Vagina (tissue), 2 donors: ENCODE measurements at places on chromosomes 4 and X.

- DNase-seq = no peak
Measured at GRCh38 chr4:84750960-84751283, 168.0 kb downstream of the CDS1 start.

- DNase-seq = no peak
Measured at GRCh38 chrX:91079342-91080114, 355.1 kb upstream of the PABPC5 start.

DNA sequence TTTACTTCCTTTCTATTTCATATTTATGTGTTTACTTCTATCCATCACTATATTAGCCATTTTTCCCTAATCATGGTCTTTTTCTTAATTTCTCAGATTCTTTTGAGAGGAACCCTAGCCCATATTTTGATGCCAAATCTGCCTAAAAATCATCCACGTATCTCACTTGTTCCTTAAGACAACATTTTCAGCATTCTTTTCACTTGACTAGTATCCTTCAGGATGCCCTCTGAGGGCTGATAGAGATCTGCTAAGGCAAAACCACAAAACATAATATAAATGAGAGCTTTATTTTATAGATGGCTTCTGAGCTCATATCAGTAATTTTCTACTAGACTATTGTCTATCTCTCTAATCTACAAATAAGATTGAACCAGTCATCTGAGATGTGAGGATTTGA is 341.9 kb downstream of the GPM6A start:
- DNase-seq = no peak

DNA sequence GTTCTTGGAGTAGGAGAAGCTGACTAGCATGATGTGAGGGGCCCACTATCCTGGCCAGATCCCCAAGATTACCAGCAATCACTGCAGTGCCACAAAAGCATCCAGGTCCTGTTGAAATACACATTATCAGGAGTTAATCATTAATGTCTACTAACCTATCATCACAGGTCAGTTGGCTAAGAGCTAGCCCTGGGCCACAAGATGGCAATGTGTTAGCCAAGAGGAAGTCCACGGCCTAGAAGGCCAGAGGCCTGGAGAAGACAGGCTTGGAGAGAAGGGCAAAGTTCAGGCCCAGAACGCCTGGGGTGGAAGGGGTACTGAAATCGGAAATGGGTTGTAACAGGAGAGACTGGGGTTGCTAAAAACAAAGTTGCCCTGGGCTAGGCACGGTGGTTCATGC is 19.9 kb upstream of the KIAA1210 start:
- no peak for DNase-seq

- DNase-seq = no peak
Measured at GRCh38 chr4:4341861-4342650, 44.8 kb upstream of the NSG1 start.

- DNase-seq = no peak
Measured at GRCh38 chr4:154590329-154591006, at the start of gene FGA. FGA (minus strand) TSS chr4:154590742; CDS start chr4:154590687, 55 bp downstream.

- no peak for DNase-seq
Measured at GRCh38 chr4:82948647-82949204, 48.2 kb downstream of the THAP9 start.

- no peak for DNase-seq
Measured at GRCh38 chrX:76064825-76065224, 108.0 kb upstream of the PBDC1 start.

DNA sequence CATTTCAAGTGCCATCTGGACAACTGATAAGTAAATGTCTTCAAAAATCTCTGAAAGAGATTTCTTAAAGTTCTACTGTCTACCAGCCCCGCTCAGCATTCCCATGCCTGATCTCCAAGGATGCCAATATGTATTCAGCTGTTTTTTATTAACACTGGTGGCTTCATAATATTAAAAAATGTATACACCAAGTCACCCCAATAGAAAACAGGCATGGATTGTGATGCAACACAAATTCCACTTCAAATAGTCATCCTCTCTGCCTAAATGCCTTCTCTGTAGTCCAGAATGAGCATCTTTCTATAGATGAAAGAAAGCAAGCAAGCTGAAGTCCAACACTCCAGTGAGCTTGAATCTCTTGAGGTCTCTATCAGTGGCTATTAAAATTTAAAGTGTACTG is 152.2 kb upstream of the PPARGC1A start:
- no peak for DNase-seq

GRCh38 chr4:38560340-38560739 is 103.7 kb upstream of the KLF3 start:
- DNase-seq = no peak

GRCh38 chr4:38023347-38024205 is 63.4 kb downstream of the PTTG2 start:
- DNase-seq = no peak

DNA sequence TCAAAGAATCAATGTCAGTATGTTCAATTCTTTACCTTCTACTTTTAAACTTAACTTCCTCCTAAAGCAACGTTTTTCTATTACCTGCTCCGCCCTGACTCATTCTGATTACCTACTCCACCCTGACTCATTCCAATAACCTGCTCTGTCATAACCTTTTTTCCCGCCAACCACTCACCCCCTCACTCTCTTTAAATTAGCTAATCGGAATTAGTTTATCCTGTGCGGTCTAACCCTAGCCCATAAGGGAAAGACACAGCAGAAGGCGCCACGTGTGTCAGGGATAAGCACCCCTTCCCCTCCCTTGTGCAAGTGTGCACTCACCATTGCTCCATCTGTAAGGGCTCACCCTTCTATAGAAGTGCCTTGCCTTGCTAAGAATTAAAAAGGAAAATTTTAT is 64.4 kb downstream of the EIF4E start:
- no peak for DNase-seq

- DNase-seq = no peak
Measured at GRCh38 chr4:5036239-5036638, 15.0 kb upstream of the STK32B start.

DNA sequence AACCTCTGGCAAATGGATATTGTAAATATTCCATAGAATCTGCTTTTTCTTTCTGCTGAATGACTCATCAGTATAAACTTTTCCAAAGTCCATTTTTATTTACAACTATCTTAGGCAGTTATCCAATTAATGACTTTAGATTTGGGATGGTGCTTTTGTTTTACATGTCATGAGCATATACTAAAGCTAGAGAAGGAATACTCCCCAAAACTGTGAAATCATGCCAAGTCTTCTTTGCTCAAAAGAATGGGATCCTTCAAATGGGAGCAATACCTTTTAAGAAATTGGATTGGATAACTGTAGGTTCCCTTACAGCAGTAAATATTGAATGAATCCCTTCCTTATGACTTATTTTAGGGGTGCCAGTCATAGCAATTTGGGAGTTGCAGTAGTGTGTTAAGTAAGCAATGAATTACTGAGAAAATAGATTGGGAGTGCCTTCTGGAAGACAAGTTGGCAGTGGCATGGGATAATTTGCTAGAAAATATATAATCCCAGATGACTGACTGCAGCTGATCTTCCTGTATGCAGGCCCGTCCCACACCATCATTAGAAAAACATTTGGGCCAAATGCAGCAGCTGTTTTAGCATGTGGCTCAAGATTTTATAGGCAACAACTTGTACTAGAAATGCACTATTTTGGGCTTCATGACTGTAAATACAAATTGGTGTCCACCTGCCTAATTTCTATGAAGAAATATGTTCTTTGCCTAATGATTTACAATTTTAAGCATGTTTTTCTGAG is 2.8 kb downstream of the TMPRSS11D start:
- no peak for DNase-seq

DNA sequence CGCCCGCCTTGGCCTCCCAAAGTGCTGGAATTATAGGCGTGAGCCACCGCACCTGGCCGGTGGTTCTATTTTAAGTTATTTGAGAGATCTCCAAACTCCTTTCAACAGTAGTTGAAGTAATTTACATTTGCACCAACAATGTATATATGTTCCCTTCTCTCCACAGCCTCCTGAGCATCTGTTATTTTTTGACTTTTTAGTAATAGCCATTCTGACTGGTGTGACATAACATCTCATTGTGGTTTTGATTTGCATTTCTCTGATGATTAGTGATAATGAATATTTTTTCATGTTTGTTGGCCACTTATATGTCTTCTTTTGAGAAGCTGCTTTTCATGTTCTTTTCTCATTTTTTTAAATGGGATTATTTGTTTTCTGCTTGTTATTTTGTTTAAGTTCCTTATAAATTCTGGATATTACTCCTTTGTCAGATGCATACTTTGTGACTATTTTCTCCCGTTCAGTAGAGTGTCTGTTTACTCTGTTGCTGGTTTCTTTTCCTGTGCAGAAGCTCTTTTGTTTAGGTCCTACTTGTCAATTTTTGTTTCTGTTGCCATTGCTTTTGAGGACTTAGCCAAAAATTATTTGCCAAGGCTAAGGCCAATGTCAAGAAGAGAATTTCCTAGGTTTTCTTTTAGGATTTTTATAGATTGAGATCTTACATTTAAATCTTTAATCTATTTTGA is 213.2 kb downstream of the ARHGAP24 start:
- DNase-seq = no peak

DNA sequence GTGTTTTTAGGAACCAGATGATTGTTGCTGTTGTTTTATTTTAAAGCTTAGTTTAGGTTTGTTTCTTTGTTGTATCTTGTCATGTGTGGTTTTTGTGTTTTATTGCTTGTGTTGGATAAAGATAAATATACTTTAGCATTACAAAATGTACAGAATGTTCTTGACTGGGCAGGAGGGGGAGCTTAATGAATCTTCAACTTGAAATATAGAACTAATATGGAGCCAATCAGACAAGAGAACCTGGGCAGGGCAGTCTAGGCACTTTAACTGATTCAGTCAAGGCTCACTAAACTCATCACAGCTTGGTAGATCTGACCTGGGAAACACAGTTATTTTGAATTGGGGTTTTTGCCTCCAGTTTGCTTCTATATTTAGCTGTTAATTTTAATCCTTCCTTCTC is 304.2 kb downstream of the ARHGAP24 start:
- no peak for DNase-seq

- no peak for DNase-seq
Measured at GRCh38 chrX:49995107-49995731, 72.8 kb downstream of the CLCN5 start.
